Endothelial cell of umbilical vein (primary cell): ENCODE measurements at places on chromosomes 6 and 20. TPM values are rescaled to one million over a fixed set of nuclear protein-coding genes. Genes with fewer than 3 reads are reported as not detected.
A peak's percentile ranks its signal among the peaks of the same experiment; 100 is the strongest.

MRPL2 gene
- 37.6 and 43.1 TPM in 2 replicates for polyA plus RNA-seq

GRCh38 chr20:1266167-1266973 lies at the start of gene SNPH:
Gene SNPH, plus strand, starts transcription at chr20:1266294. Its CDS starts 29,946 bp downstream, at chr20:1296240.
- peak; percentile 78 for DNase-seq

RNF182 gene
- polyA plus RNA-seq = 0.43 and 0.64 TPM in 2 replicates

KIF25 gene
- polyA plus RNA-seq = not detected in 2 replicates

- no peak for DNase-seq
These were observed 284.7 kb upstream of the TAB2 start for GRCh38 chr6:149032599-149033405.

GRCh38 chr6:6003621-6004366 lies 2.9 kb downstream of the NRN1 start:
- peak; percentile 61 for DNase-seq

DNA sequence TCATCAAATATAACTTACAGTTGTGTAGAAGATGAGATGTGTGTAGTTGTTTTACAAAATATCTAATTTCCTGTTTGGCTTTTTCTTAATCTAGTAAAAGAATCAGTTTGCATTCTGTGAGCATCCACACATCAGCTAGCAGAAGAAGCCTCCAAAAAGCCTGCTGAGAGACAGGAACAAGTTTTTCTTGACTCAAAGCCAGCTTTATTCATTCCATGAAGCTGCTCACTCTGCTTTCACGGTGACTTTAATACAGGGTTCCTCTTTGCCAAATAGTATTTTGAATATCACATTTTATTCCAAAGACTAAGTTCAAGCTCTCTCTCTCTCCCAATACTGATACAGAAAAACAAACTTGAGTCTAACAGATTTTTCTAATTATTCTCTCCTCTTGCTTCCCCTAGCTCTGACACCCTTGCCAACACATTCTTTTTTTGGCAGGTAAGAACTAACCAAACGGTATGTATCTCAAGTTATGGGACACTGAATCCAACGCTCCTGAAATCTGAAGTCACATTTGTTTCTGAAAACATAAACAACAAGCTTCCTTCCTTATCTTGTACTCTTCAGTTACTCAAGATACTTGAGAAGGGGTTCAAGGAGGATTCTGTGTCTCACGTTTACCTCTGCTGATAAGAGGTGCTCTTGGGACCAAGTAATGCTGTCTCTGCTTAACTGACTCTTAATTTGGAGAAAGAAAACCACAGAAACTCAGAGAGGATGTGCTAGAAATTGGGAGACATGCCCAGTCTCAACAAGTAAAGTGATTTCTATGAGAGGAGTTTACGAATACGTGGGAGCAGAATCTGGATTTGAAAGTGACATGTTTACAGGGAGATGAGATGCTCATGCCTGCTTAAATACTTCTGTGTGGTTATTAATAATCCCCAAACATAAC lies 184.2 kb upstream of the SPTLC3 start:
- no peak for DNase-seq

- no peak for DNase-seq
These were observed 4.1 kb downstream of the CNBD2 start for GRCh38 chr20:35972462-35972861.

GRCh38 chr6:32234934-32235333 lies 11.1 kb upstream of the NOTCH4 start:
- peak; percentile 23 for DNase-seq

POPDC3 gene
- polyA plus RNA-seq = 1.6 TPM in 2 replicates

BNIP5 gene
- polyA plus RNA-seq = not detected in 2 replicates

GRCh38 chr6:33925936-33926335 lies 122.1 kb upstream of the MLN start:
- no peak for DNase-seq

GRCh38 chr6:140264431-140264830 lies 890.0 kb upstream of the CITED2 start:
- DNase-seq = no peak

- no peak for DNase-seq
These were observed 5.7 kb upstream of the FKBP5 start for GRCh38 chr6:35694462-35694861.

DNA sequence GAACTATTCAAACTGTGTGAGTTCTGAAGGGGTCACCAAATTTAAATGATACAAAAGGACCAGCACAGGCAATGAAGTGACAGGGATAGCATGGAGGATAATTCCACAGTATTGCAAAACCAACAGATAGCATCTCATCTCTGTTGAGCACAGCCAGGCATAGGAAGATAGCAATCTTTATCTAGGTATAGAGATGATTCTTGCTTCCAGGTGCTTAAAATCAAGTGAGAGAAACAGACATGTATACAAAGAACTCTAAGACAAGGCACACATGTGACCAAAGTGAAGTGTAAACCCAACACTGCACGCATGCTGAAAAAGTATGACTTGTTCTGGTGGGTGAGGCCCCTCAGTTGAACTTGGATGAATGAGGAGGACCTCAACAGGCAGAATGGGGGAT lies 48.4 kb upstream of the ARMC2 start:
- no peak for DNase-seq

DNA sequence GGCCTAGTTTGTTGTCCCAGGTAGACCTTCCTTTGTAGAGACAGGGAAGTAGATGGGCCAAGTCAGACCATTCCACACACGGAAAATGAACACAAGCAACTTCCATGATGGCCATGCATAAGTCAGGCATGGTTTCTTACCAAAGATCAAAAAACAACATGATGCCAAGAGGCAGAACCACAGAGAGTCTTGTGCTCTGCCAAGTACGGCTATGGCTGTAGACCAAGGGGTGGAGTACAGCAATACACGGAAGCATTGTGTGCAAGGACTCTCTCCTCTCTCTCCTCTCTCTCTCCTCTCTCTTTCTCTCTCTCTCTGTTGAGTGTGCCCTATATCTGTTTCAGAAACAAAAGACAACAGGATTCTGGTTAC lies 4.8 kb upstream of the DUSP22 start:
- DNase-seq = no peak

DNA sequence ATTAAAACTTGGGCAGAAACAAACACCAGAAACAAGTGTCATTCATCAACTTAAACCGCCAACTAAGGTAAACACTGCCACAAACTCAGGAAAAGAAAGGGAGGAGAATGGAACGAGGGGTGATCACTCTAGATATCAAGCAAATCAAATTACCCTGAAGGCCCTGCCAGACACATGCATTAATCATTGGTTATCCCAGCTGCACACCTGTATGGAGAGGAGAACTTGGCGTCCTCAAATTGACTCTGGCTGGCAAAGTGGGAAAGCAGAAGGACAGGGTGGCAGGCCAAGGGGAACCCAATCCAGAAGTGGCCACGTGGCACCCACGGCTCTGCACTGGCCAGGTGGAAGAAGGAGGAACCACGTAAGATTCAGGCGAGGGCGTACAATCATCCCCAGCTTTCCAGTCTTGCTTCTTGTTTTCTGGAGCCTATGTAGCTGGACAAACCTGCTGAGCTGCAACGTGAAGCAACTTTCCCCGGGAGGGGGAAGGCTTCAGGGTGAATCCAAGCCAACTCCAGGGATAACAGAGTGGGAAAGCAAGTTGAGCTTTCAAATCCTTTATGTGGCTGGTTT lies 156.2 kb upstream of the JARID2 start:
- DNase-seq = no peak

RHAG gene
- polyA plus RNA-seq = not detected in 2 replicates

NEDD9 gene
- polyA plus RNA-seq = 61.0 and 69.8 TPM in 2 replicates

WFDC5 gene
- not detected in 2 replicates for polyA plus RNA-seq

GRCh38 chr6:147223736-147224135 lies 19.5 kb downstream of the STXBP5 start:
- no peak for DNase-seq

ZNF451 gene
- polyA plus RNA-seq = 9.0 and 9.9 TPM in 2 replicates

GRCh38 chr6:67336014-67336413 lies 1299.1 kb upstream of the ADGRB3 start:
- no peak for DNase-seq

GRCh38 chr6:21436625-21437024 lies 156.9 kb upstream of the SOX4 start:
- no peak for DNase-seq

- DNase-seq = no peak
These were observed 166.0 kb downstream of the ARID1B start for GRCh38 chr6:156943166-156943565.

SRMS gene
- polyA plus RNA-seq = not detected in 2 replicates

GRCh38 chr20:63831646-63831992 lies 555 bp upstream of the ZBTB46 start:
- DNase-seq = no peak

GRCh38 chr6:132964101-132964867 lies 149.9 kb downstream of the RPS12 start:
- DNase-seq = peak; percentile 97

GRCh38 chr6:167424060-167424673 lies 99.3 kb downstream of the TTLL2 start:
- no peak for DNase-seq

RRAGD gene
- polyA plus RNA-seq = 0.07 and 0.08 TPM in 2 replicates

DNA sequence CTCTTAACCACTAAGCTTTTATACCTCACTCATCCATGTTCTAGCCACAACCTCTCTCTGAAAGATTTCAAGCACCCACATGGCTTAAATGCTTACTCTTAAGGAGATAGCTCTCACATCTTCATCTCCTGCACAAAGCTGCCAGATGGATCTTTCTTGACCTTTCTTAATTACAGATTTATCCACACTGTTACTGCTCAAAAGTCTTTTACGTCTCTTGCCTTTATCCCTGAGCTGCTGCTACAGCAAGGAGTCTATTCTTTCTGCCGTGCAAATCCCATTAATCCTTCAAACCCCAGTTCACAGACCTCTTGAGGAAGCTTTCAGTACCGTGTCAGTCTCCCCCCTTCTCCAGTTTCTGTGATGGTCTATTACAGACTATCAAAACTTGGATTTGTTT lies 54.6 kb downstream of the B4GALT5 start:
- DNase-seq = no peak

MOG gene
- not detected in 2 replicates for polyA plus RNA-seq

KATNA1 gene
- 5.6 and 9.9 TPM in 2 replicates for polyA plus RNA-seq

DNA sequence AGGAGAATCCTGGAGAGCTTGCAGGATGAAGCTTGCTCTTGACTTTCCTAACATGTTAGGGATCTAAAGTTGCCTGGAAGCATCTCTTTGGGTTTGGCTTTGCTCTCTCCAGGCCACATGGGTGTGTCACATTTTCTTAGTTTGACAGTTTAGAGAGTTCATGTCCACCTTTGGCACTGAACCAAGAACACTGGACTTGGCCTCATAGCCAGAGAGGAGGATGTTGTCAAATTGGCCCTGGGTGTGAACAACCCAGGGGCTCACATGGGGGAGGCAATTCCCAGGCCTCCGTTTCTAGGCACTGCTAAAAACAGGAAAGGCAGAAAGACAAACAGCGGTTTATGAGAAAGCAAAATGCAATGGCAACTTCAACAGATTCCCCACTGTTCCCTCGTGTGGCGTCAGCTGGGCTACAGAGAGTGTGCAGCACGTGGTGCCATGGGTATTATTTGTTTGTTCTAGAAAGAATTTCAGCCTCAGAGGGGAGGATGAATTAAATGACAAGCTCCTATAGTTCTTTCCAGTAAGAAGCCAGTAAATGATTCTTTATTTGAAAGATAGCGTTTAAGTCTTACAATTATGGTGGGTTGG lies 93.9 kb downstream of the CLIC5 start:
- no peak for DNase-seq

DNA sequence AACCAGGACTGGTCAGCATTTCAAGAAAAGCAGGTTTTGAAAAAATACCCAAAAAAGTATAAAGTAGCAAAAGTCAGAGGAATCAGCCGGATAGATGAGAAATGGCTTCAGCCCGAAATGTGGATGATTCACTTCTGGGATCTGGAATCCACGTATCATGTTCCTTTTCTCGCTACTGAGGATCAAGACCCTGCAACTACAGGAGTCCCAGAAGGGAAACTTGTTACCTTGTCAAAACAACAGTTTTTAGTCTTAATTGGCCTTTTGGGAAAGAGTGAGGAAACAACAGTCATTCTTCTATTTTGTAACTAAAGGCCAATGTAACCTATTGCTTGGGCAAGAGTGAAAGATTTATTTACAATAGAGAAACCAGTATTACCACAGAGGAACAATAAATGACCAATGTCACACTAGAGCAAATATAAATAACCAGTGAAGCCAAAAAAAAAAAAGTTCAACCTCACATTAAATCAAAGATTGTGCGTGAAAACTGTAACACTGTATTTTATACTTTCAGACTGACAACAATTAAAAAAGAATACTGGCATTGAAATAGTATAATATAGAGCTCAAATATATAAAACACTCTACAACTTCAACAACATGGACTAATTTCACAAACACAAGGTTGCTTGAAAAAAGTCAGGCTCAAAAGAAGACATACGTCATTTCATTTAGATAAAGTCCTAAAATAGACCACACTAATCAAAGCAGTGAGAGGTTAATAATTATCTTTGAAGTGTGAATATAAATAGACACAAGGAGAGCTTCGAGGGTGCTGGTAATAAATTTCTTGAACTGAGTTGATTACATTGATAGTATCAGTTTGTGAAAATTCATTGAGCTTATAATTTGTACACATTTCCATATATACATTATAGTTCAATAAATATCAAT lies 116.2 kb downstream of the GFRAL start:
- DNase-seq = no peak

DNA sequence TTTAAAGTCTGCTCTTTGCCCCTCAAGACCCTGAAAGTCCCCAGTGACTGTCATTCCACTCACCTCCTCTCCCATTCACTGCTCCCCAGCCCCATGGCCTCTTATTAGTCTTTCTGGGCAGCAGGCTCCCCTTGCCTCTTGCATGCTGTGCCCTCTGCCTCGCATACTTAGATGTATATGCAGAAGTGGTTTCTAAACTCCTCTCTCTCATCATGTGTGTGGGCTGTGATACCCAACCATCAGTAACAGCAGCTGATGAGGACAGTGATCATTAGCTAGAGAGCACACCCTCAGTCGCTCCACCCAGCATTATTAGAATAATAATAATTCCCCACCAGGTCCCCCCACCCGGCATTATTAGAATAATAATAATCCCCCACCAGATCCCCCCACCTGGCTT lies 14.5 kb downstream of the PKIG start:
- no peak for DNase-seq

DNA sequence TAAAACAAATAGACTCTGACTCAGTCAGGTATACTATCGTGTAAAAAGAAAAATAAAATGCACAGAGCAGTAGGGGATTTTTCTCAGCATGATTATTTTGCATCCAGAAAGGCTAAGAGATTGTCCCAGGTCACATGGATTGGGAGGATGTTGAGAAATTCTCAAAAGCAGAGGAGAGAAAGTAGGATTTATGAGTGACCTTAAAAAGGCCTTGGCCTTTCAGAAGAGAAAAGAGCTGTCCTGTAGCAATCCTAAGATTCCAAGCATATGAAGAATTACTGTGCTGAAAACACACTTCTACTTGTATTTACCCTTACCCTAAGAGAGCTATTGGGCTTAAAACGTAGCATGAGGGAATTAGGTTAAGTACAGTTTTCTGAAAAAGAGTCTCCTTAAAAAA lies 149.7 kb upstream of the ENPP5 start:
- DNase-seq = no peak

DNA sequence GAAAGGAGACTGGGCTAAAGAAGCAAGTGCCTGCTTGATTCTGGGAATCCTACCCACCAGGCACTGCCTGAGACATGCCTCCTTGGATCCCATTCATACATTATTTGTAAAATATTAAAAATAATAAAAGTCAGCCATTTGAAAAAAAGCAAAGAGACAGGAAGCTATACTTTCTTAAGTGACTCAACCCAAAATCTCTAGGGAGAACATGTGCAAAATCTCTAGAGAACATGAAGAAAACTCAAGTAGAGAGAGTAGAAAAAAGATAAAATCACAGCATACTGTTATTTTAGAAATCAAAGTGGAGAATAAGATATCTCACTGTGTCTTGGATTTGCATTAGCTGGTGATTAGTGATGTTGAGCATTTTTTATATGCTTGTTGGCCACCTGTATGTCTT lies 197.2 kb upstream of the GGTLC1 start:
- DNase-seq = no peak
